AG09309 (cell line): ENCODE measurements at places on chromosomes 6 and 20.

DNA sequence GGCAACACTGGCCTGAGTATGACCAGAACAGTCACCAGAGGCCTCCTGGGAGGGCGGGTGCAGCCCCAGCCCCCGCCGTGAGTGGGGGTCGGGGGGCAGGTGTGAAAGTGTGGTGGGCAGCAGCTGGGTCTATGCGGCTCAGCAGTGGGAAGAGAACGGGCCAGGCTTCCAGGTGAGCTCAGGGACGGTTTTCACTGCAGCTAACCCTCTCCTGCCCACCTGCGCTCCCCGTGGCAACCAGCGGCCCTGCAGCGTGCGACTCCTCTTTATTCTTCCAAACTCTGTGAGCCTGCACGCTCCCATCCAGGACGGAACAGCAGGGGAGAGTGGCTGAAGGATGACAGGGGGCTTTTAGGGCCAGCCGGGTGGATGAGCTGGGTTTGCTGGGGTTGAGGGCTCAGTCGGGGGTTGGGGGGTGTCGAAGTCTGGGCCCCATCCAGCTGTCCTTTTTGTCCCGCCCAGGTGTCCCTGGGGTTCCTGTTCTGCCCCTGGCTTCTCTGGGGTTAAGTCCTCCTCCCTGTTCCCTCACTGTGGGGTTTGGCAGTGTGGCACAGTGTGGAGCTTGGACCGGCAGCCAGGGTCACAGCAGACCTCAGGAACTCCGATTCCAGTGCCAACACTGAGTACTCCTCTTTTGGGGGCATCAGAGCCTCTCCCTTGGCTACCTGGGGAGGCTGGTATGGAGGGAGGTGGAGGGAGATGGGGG is 859 bp upstream of the BIRC7 start:
- DNase-seq = no peak

DNA sequence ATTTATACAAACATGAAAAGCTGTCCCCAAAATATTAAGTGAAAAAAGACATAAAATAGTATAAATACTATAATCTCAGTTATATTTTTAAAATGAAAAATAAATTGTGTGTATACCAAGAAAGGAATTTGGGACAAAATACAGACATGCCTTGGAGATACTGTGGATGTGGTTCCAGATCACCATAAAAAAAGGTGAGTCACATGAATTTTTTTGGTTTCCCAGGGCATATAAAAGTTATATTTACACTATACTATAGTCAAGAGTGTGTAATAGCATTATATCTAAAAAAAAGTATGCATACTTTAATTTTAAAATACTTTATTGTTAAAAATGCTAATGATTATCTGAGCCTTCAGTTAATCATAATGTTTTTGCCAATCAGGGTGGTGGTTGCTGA is 17.4 kb upstream of the SDHAF4 start:
- peak; percentile 13 for DNase-seq

GRCh38 chr20:62309198-62309944 is 6.6 kb downstream of the ADRM1 start:
- DNase-seq = no peak

DNA sequence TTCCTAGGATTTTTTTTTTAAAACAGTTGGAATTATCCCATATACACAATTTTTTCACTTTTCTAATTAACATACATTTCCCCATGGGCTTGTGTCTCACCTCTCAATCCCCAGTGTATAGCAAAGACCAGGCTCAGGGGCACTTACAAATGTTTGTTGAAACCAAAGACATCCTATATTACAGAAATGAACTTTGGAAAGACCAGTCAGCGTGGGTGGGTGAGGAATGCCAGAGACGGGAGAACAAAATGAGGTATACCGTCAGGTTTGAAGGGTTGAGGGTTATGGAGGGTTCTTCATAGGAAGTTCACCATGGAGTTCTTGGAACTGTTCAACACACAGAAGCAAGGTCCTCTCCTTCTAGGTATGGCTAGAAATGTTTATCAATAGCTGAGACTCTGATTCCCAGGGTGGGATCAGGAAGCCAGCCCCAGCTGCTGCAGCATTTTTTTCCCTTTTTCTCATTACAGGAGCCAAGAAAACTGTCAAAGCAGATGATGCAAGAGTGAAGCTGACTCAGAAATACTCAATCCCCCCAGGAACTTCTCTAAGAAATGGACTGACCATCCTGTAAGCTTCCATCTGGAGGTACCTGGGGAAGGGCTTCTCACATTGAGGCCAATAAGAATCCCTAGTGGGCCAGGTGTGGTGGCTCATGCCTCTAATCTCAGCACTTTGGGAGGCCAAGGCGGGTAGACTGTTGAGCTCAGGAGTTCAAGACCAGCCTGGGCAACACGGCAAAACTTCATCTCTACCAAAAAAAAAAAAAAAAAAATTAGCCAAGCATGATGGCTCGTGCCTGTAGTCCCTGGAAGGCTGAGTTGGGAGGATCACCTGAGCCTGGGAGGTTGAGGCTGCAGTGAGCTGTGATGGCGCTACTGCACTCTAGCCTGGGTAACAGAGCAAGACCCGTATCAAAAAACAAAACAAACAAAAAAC is 15.9 kb upstream of the TBC1D20 start:
- DNase-seq = peak; percentile 38

- DNase-seq = no peak
Measured at GRCh38 chr20:32960222-32960518, 44.1 kb downstream of the SUN5 start.

DNA sequence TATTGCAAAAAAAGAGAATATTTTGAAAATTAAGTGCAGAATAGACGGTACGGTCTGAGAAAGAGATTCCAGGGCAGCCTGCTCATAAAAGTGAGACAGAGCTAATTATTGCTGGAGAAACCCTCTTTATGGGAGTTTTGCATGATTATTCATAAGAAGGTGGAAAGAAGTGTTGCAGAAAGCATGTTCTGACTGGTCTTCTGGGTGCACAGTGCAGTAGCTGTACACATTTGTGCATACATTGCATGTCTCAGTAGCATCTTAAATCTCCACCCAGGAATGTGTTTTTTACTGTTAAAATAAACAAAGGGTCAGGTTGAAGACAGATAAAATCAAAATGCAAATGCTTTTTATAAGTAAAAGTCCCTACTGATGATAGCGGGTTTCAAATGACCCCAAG is 1813.6 kb upstream of the DEFB115 start:
- no peak for DNase-seq

- DNase-seq = no peak
Measured at GRCh38 chr20:57482148-57482547, 42.8 kb downstream of the CTCFL start.

- DNase-seq = no peak
Measured at GRCh38 chr6:135030056-135030473, 24.6 kb downstream of the HBS1L start.

DNA sequence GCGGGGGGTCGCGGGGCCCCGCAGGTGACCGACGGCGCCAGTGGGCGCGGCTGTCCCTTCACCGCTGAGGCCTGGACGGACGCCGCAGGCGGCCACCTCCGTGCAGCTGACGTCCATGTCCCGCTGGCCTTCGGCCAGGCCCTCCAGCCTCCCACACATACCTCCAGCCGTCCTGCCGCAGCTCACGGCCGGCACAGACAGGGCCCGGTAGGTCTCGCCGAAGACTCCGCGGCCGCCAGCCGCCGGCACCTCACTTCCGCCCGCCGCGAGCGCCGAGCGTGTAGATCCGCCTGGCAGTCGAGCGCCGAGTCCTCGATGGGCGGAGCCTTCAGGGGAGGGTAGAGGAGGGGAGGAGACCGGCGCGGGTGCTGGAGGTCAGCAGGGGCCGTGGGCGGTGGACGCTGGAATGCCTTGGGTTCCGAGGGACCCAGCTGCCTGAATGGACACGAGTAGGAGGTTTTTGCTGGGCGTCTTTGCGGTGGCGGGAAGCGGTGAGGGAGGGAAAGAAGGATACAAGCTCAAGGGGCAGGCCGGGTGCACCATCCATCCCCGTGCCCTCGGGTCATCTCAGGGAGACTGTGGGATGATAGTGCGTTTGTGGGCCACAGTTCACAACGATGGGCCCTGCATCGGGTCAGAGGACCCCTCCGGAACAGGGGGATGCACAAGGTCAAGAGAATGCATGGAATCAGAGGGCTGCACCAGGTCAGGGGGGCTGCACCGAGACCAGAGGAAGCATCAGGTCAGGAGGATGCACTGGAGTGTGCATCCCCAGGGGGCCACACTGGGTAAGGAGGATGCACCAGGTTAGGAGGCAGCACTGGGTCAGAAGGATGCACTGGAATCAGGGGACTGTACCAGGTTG is at the start of gene EXOC2:
TSS of gene EXOC2 (minus strand) at position 282 of the 865 bp plus-strand sequence. CDS start 55,321 bp downstream, outside the sequence.
- DNase-seq = peak; percentile 25

- no peak for DNase-seq
Measured at GRCh38 chr6:137867685-137868509, 838 bp downstream of the TNFAIP3 start.

DNA sequence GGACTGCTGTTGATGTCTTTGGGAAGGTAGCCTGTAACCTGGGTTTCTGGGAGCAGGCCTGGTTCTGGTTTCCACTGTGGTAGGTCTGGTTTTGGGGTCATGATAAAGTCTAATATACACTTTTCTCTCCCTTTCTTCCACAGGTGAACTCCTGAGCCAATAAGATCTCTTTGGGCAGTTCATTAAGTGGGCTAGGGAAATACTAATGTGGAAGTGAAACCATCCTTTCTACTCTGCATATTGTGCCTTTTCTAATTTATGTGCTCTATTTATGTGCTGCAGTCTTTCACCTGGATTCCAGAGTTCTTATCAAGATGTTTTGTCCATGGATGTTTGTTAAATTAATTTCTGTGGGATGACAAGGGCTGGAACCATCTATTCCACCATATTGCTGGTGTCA is 165.7 kb upstream of the PTPRK start:
- no peak for DNase-seq

DNA sequence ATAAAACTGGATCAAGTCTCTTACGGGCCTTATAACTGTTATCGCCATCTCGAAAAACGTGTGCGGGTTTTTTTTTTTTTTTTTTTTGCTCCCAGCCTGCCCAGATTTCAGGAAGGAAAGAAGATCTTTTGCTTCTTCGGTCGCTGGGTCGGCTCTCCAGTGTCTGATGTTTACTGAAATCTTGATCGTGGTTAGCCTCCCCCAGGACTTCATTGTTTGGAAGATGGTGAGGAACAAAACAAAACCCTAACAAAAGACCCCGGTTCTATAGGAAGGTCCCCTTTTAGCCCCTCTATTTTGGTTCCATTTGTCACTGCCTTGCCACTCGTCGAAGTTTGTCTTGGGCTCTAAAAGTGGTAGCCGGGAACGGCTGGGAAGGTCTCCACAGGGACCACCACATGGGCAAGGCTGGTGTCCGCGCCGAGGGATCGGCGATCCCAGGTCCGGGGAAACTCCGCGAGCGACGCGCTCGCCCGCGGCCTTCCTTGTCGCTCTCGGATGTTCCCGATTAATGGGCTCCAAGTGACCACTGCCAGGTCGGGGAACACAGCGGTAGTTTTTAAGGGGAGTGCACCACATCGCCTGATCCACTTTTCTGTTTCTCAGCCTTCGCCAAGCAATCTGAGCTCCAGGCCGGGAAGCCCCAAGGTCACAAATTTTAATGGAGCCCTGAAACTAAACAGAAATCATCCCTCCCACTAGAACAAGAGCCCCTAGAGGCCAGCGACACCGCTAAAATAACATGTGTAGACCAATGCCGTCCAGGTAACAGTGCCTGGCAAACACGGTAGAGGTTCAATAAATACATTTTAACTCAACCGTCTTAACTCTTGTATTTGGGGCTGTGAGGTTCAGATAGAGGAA is 27.0 kb downstream of the TRIM27 start:
- DNase-seq = no peak

GRCh38 chr6:140486450-140487361 is 1112.3 kb upstream of the CITED2 start:
- DNase-seq = no peak

- DNase-seq = no peak
Measured at GRCh38 chr6:8005136-8005535, 59.1 kb downstream of the BLOC1S5 start.

DNA sequence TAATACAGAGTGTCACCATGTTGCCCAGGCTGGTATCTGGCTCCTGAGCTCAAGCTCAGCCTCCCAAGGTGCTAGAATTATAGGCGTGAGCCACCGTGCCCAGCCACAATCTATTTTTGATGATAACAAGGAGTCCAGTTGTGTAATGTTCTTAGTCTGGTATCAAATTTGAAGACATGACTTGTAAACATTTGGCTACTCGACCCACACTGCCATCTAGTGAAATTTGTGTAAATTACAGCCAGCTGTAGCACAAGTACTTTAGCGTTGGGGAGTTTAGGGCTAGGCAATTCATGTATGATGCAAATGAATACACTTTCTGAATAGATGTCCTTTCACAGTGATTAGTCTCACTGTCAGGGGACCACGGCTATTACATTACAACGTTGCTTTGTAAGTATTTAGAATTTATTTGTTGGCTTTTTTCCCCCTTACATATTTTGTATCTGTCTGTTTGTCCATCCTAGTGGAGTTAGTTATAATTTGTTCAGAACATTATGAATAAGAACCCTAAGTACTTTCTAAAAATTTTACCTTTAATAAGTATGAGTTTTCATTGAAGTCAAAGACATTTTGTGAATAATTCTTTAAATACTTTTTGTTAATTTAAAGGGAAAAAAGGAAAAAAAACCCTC is 139.7 kb downstream of the PRDM13 start:
- peak; percentile 46 for DNase-seq

- no peak for DNase-seq
Measured at GRCh38 chr6:106895703-106896040, 78.9 kb downstream of the CD24 start.

DNA sequence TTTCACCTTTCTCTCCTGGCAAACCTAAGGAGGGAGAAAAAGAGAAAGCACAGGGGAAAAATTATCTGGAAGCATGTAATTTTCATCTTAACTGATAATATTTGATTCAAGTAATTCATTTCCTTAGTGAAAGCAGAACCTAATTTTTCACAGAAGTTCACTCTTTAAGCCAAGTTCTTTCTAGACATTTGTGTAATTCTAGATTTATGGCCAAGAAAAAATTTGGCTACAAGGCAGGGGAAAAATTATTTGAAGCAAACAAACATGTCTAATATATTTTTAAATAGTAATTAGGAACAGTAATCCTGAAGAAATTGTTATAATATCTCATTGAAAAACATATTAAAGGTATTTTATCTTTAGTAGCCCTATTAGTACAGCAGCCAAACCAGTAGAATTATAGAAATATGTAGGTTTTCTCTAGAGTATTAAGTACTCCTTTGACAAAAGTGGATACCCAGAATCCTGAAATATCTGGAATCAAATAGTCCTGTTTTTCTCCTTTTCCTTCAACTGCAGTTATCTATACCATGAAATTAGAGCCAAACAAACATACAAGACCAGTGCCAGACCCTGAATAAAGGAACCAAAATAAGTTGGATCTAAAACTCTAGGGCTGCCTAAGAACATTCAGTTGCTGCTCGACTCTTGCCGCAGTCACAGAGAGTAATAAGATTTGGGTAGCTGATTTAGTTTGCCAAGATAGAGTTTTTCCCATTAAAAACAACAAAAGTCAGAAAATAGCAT is 116.5 kb downstream of the COL12A1 start:
- DNase-seq = no peak

- no peak for DNase-seq
Measured at GRCh38 chr6:16414205-16414604, 175.8 kb downstream of the GMPR start.

GRCh38 chr6:66396549-66396948 is 689.5 kb upstream of the EYS start:
- no peak for DNase-seq

- DNase-seq = no peak
Measured at GRCh38 chr20:47705497-47705856, 79.8 kb downstream of the SULF2 start.
